ENCODE measurements at places on chromosomes 12 and 14.

GRCh38 chr14:92670643-92671366, 77.6 kb downstream of the LGMN start:
- no peak for DNase-seq

- DNase-seq: no peak
Observed at GRCh38 chr12:72448089-72448488, 175.9 kb downstream of the TRHDE start.

DNA sequence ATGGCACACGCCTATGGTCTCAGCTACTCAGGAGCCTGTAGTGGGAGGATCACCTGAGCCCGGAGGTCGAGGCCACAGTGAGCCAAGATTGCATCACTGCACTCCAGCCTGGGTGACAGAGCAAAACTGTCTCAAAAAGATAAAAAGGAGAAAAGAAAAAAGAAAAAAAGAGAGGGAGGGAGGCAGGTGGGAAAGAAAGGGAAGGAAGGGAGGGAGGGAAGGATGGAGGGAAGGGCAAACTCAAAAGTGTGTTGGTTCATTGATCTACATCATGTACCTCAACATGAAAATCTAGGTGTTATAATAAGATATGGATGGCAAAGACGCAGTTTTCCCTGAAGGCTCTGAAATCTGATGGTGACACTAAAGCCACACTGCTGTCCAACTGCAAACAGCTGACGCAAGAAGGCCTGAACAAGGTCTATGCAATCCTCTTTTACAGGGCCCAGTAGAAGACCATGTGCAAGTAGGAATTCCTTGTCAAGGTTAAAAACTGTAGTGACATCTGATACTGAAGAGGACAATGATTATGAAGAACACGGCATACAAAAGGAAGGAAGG, 143.6 kb downstream of the ITPR2 start:
- no peak for DNase-seq

GRCh38 chr12:123973552-123974341, 732 bp downstream of the ZNF664 start:
- peak; percentile 27 for DNase-seq

GRCh38 chr14:20998139-20998538, 954 bp upstream of the SLC39A2 start:
- DNase-seq: no peak

DNA sequence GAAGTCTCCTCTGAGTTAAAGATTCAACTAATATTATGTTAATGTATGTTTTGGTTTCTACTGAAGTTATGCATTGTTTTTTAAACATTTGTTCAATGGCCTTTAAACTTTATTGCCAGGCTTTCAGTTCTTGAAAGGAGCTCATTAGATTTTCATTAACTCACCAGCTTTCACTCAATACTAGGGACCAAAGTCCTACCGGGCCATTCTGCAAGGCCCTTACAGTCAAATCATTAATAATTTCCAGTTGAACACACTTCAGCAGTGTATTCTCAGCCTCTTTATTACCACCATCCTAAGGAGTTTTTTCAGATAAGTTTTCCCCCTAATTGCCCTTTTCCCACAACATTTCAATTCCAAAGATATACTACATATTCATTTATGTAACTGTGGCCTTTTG, 409.2 kb downstream of the DIO2 start:
- no peak for DNase-seq

- no peak for DNase-seq
Observed at GRCh38 chr12:100632445-100632892, 59.0 kb downstream of the GAS2L3 start.

GRCh38 chr14:85313560-85314207, 216.3 kb upstream of the FLRT2 start:
- DNase-seq: no peak

DNA sequence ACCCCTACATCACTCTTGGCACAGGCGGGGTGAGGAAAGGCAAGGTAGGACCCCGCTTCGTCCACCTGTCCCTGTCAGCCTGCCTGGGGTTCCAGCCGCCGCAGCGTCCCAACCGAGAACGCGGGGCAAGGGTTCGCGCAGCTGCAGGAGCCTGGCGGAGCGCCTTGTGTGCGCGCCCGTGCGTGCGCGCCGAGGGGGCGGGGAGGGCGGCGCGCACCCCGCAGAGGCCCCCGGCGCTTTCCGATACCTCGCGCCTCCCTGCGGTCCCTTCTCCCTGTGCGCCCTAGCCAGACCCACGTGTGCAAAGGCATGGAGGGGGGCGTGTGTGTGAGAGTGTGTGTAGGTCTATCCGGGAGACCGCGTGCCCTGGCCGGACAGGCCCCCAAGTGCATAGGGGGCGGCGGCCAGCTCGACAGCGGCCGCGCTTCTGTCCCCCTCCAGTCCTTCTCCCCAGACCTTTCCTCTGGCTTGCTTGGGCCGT, 122.4 kb downstream of the TSPAN9 start:
- DNase-seq: peak; percentile 30

- DNase-seq: no peak
Observed at GRCh38 chr12:21849878-21850277, 75.4 kb upstream of the KCNJ8 start.

- no peak for DNase-seq
Observed at GRCh38 chr12:2294651-2295475, 242.1 kb downstream of the CACNA1C start.

DNA sequence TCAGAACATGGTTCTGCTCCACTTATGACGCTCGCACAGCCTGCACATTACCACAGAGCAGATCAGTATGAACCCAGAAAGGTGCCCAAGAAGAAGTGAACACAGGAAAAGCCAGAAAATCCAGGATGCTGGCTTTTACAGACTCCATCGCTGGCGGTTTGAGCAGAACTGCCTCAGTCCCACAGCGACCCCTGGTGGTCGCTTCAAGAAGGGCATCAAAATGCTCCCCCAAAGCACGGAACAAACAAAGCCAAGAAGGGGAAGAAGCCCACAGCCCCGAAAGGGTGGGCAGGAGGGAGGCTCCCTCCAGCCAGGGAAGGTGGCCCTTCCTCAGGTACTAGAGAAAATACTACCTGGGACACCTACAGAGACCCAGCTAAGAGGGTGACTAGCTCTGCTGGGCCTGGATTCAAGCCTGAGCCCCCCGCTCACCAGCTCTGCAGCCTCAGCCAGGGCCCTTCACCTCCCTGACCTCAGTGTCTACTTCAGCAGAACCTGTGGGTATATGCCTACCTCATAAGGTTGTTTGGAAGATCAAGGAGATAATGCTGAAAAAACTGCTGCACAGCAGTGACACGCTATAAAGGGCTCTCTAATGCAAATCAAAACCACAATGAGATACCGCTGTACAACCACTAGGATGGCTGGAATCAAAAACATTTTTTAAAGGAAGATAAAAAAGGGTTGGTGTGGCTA, 98.1 kb downstream of the NCOR2 start:
- no peak for DNase-seq

DNA sequence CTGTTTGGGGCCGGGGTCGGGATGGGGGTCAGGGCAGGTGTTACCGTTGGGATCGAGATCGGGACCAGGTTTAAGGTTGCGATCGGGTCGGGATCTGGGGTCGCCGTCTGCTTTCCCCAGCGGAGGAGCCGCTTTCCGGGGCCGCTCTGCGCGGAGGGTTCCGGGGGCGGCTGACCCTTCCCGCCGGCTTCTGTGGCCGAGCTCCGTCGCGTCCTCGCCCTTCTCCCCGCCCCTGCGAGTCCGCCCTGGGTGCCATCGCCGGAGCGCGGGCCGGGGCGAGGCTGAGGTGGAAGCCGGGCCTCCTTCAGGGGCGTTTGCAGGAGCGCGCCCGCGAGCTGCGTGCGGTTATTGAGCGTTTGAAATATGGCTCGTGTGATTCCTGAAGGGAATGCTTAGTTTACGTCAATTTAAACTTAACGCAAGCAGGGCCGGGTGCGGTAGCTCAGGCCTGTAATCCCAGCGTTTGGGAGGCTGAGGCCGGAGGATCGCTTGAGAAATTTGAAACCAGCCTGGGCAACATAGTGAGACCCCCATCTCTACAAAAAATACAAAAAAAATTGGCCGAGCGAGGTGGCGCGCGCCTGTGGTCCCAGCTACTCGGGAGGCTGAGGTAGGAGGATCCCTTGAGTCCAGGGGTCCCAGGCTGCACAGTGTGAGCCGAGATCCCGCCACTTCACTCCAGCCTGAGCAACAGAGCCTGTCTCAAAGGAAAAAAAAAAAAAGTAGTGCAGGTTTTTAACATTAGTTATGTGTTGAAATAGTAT, 620 bp downstream of the PGAM5 start:
- DNase-seq: peak; percentile 23

DNA sequence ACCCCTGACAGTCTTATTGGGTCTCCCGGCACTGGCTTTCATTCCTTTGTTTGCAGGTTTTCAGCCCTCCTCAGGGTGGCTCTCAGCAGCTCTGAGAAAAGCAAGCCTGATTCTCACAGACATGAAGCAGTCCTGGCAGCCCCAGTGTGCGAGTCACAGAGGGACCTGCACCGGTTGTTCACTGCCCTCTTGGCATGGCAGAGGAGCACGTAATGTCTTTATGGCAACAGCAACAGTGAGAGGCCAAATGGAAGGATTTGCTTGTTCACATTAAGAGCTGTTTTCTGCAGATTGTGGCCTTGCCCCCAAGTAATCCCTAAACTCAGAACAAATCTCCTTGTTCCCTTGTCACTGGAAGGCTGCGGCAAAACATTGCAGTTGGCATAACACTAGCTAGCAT, 3.4 kb downstream of the KCNA5 start:
- no peak for DNase-seq

DNA sequence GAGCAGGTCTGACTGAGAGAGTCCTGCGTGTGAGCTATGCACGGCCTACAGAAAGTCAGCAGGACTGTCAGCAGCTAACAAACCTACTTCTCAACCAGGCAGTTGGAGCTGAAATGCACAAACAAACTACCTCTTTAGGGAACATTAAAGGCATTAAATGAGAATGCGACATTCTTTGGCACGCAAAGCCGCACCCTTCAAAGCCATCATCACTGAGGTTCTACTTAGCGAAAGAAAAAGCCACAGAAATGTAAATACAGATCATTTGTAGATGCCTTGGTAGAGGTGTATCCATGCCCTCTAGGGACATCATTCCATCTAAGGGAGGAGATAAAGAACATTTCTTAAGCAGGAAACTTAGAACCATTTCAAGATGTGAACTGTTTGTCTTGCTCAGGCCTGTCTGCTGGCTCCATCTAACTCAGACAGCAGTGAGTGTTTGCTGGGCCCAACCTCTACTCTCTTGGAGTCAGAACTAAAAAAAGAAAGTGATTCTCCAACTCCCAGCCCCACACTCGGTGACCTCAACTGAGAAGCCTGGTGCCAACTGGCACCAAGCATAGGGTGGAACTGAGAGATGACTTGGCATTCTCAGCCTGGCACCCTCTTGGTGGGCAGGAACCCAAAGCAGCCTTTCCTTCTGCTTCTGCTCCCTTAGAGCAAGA, 63.5 kb upstream of the MBIP start:
- peak; percentile 27 for DNase-seq

GRCh38 chr12:88854260-88854659, 274.0 kb upstream of the KITLG start:
- no peak for DNase-seq

DNA sequence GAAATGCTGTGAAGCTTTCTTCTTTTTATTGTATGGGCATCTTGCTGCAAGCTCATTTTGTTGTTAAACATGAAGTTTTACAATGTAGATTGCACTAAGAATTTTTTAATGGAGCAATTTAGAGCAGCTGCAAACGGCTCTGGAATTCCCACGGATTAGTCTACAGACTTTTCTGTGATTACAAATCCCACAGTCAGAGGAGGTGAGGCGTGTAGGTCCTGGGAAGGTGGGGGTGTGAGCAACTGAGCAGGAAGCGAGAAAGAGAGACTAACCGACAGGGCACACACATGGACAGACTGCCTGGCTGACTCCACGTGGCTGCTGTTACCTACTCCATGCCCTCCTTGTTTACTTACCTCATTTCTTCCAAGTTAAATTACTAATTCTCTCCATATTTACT, 348.5 kb downstream of the NPAS3 start:
- DNase-seq: no peak

DNA sequence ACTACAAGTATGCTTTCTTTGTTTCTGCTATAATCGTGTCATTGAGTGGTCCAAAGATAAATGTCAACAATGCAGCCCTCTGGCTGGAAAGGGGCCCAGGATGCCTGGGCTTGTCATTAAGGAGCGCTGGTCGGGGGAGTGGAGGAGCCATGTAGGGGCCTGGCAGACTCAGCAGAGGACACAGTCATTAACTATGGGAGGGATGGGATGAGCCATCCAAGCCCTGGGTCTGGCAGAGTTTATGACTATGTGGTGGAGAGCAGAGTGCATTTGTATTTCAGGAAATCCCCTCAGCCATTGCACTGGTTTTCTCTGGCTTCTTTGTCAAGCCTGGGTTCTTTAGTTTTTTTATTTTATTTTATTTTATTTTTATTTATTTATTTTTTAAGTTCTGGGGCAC, 243.1 kb downstream of the C12orf75 start:
- DNase-seq: no peak

- DNase-seq: no peak
Observed at GRCh38 chr12:104347374-104348075, 44.0 kb downstream of the EID3 start.

DNA sequence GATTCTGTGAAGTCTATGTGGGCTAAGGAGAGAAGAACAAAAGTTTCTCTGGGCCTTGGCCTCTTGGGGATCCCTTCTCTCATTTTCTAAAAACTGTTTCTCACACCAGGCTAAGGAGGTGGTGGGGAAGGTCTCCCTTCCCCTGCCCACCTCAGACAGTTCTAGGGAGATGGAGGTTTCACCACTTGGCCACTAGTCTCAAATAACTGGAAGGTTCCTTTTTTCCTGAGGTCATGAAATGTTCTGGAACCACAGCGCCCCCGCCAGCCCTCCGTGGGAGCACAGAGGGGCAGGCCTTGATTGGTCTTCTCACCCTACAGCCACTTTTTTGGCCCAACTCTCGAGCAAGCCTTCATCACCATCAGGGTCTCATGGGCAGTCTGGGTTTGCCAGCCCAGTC, 12.6 kb downstream of the C12orf43 start:
- DNase-seq: no peak

GRCh38 chr12:6613015-6613775, 6.0 kb upstream of the CHD4 start:
- peak; percentile 89 for DNase-seq

DNA sequence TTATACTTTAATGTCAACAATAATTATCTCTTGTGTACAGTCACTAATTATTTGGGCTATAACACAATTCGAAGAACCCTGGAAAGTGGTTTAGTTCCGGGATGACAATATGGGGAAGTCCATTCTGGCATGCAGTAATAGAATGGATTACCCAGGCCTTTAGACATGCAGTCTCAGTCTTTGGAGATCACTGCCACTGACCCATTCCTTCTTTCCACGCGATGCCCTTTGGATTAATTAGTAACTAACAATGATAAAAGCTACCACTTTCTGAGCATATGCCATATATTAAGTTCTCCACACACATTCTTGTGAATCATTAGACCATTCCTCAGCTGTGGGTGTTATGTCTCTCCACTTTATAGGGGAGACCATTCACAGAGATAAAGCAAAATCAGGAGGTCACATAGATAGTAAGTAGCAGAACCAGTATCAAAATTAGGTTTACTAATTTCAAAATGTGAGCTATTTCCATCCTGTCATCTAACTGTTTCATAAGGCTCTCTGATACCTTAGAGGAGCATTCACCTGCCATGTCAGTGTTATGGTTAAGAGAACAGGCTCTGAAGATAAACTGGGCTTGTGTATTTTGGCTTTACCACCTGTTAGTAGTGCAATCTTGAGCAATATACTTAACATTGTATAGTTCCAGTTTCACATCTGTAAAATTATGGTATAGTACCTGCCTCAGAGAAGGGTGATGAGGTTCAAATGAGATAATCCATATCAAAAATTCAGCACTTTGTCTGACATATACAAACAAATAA, 27.2 kb upstream of the KCNJ8 start:
- DNase-seq: no peak

GRCh38 chr14:50225067-50225973, 6.1 kb downstream of the SOS2 start:
- DNase-seq: no peak

GRCh38 chr14:92928258-92928629, 5.3 kb downstream of the CHGA start:
- DNase-seq: no peak

Data from RPMI8226 (cell line).